Effector memory CD4-positive, alpha-beta T cell (primary cell): ENCODE measurements at places on chromosomes 16 and 17.
A peak's percentile ranks its signal among the peaks of the same experiment; 100 is the strongest.

DNA sequence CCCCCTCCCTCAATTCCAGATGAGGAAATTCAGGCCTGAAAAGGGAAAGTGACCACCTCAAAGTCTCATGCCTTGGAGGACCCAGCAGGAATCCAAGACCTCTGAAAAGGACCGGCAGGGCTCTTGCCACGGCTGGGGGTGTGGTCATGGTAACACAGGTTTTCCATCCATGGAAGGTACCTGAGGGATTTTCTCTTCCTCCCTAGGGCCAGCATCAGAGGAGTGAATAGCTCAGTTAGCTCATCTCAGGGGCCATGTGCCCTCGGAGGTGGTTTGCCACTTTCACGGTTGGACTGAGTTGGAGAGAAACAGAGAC is 1.3 kb downstream of the CIITA start:
- H3K4me1 ChIP-seq: peaks cover 8% of the 10 kb centered on the region
- no peak overlapping the region for H3K27ac ChIP-seq
- peaks cover 4% of the 10 kb centered on the region for H3K27me3 ChIP-seq
- H3K36me3 ChIP-seq: no peaks in the 10 kb centered on the region

GRCh38 chr17:55341432-55341831 is 76.7 kb downstream of the HLF start:
- DNase-seq: no peak
- H3K27ac ChIP-seq: no peak overlapping the region

- no peak overlapping the region for H3K27ac ChIP-seq
- no peak for DNase-seq
- no peak overlapping the region for H3K4me3 ChIP-seq
- no peaks in the 10 kb centered on the region for H3K27me3 ChIP-seq
Measured at GRCh38 chr16:54061454-54061853, 225.1 kb downstream of the IRX3 start.

DNA sequence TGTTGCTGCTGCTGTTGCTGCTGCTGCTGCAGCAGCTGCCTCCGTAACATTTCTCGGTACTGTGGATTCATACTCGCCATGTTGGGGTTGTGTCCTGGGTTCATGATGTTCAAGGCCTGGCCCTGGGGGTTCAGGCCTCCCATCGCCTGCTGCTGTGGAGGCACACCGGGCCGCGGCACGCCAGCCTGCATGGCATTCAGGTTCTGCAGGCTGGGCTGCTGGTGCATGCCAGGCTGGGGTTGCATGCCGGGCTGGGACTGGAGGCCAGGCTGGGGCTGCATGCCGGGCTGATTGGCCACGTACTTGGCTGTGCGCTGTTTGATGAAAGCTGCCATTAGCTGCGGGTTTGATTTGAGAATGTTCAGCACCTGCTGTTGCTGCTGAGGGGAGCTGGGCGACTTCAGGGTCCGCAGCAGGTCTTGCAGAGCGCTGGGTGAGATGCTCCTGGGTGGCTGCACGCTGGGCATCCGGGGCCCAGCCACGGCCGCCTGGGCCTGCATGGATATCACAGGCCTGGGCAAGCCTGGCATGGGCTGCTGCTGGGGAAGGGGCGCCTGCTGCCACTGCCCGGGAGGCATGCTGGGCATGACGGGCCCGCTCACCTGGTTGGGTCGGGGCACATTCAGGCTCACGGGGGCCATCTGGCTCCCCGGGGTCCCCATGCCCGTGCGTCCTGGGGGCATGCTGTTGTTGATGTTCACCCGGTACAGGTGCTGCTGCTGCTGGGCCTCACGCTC is 11.3 kb upstream of the TRAP1 start:
- no peaks in the 10 kb centered on the region for H3K4me1 ChIP-seq
- DNase-seq: no peak
- H3K27ac ChIP-seq: no peak overlapping the region
- no peaks in the 10 kb centered on the region for H3K27me3 ChIP-seq
- no peak overlapping the region for H3K4me3 ChIP-seq

DNA sequence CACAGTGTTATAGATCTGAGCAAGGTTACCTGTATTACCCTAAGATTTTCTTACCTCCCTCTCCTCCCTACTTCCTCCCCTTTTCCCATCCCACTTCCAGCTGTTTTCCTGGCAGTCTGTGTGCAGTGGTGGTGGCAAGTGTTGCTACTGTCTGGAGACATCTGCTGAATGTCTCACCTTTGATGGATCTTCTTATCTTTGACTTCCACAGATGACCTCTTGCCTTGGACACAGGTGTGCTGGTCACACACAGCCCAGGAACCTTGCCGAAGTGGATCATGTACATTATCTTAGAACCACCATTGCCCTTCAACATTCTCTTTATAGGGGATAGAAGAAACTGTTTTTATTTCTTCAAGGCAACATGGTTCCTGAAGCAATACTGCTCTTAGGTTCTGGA is 245.1 kb downstream of the UTP18 start:
- H3K4me3 ChIP-seq: no peak overlapping the region
- no peak overlapping the region for H3K27ac ChIP-seq
- peaks cover 3% of the 10 kb centered on the region for H3K27me3 ChIP-seq
- H3K36me3 ChIP-seq: no peaks in the 10 kb centered on the region
- no peaks in the 10 kb centered on the region for H3K4me1 ChIP-seq

DNA sequence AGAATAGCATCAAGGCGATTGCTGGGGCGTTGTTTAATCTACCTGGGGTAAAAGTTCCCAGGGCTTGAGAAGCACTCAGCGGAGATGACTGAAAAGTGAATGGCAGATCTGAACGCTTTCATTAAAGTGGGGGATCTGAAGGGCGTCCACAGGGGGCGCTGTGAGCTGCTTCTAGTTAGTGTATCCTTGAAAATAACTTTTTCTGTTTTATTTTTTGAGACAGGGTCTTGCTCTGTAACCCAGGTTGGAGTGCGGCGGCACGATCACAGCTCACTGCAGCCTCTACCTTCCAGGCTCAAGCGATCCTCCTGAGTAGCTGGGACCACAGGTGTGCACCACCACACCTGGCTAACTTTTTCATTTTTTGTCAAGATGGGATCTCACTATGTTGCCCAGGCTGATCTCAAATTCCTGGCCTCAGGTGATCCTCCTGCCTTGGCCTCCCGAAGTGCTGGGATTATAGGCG is 360.4 kb downstream of the SEC14L1 start:
- H3K27me3 ChIP-seq: no peaks in the 10 kb centered on the region
- no peaks in the 10 kb centered on the region for H3K4me1 ChIP-seq
- DNase-seq: no peak
- H3K36me3 ChIP-seq: peaks cover 49% of the 10 kb centered on the region
- H3K4me3 ChIP-seq: no peak overlapping the region
- no peak overlapping the region for H3K27ac ChIP-seq

DNA sequence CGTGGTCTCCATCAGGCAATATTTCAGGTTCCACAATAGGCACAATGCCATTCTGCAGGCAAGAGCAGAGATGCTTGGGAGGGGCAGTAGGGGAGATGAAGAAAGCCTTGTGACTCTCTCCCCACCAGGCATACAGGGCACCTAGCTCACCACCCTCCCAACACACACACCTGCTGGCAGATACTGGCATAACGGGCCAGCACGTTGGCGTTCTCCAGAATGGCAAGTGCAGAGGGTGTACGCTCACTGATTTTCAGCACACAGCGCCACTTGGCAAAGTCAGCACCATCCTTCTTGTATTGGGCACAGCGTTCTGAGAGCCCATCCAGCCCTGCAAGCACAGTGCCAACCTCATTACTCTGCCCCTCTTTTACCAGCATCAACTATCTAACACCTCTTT is 2.2 kb downstream of the ALDOC start:
- no peaks in the 10 kb centered on the region for H3K36me3 ChIP-seq
- peaks cover 24% of the 10 kb centered on the region for H3K4me1 ChIP-seq
- no peaks in the 10 kb centered on the region for H3K27me3 ChIP-seq
- no peak for DNase-seq

DNA sequence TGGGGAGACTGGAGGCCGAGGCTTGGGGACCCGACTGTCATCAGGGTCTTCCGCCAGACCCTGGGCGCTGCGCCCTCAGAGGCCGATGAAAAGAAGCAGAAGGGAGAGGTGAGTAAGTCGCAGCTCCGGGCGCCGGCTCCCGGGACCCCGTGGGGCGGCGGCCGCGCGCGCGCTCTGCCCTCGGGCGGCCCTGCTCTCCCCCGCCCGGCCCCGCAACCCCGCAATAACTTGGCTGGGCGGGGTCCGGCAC is 392 bp upstream of the ABHD15 start:
- peaks cover 26% of the 10 kb centered on the region for H3K4me1 ChIP-seq
- peak overlapping the region; percentile 73 for H3K4me3 ChIP-seq
- H3K36me3 ChIP-seq: no peaks in the 10 kb centered on the region
- no peak for DNase-seq
- peak overlapping the region; percentile 72 for H3K27ac ChIP-seq
